ENCODE measurements at places on chromosomes 1 and 21. TPM values are rescaled to one million over a fixed set of nuclear protein-coding genes. Genes with fewer than 3 reads are reported as not detected.

Gene THEM5
- not detected for polyA plus RNA-seq

Gene BEND5
- polyA plus RNA-seq = 27.1 TPM

Gene OTUD7B
- 3.4 TPM for polyA plus RNA-seq

Gene COL8A2
- 0.90 TPM for polyA plus RNA-seq

Gene PLEKHN1
- not detected for polyA plus RNA-seq

Gene KRTAP26-1
- polyA plus RNA-seq = not detected

Gene VTCN1
- polyA plus RNA-seq = 26.5 TPM

Gene THEM4
- 27.9 TPM for polyA plus RNA-seq

Gene ST6GALNAC5
- polyA plus RNA-seq = 0.34 TPM

DNA sequence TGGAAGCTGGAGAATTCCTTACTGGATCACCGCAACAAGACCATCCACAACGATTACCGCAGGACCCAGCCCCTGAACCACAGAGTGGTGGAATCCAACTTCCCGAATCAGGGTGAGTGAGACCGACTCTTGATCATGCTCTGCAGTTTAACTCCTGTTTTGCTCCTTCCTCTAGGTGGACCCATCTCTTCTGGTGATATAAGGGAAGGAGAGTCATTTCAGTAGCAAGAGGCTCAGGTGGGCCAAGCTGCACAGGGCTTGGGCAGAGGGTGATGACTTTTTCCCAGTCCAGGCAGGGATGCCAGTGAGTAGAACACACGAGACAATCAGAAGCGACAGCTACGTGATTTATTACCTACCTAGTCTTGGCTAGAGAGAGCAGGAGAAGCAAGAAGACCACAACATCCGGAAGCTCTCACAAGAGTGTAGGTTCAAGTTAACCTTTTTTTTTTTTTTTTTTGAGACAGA is 25.2 kb downstream of the CA6 start:
- DNase-seq = no peak

DNA sequence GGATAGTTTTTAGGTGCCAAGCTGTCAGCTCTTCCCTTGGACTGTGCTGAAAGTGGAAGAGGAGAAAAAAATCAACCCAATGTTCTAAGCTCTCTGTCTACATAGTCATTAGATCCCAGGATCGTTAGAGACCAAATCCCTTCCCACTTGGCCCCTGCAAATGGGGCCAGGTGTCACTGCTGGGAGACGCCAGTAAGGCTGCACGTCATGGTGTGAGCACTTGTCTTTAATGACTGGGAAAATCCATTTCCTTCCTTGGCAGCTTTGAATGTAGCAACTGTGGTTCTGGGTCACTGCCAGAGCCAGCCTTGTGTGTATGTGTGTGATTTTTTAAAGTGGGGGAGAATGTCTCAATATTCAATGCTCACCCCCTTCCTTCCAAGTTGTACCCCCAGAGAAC is 59.9 kb downstream of the MAN1C1 start:
- no peak for DNase-seq

GRCh38 chr1:243394601-243395464 is 139.0 kb downstream of the SDCCAG8 start:
- no peak for DNase-seq

GRCh38 chr1:231866392-231867331 is 240.1 kb downstream of the DISC1 start:
- no peak for DNase-seq

- DNase-seq = no peak
Observed at GRCh38 chr21:25062061-25062460, 545.2 kb downstream of the MRPL39 start.

DNA sequence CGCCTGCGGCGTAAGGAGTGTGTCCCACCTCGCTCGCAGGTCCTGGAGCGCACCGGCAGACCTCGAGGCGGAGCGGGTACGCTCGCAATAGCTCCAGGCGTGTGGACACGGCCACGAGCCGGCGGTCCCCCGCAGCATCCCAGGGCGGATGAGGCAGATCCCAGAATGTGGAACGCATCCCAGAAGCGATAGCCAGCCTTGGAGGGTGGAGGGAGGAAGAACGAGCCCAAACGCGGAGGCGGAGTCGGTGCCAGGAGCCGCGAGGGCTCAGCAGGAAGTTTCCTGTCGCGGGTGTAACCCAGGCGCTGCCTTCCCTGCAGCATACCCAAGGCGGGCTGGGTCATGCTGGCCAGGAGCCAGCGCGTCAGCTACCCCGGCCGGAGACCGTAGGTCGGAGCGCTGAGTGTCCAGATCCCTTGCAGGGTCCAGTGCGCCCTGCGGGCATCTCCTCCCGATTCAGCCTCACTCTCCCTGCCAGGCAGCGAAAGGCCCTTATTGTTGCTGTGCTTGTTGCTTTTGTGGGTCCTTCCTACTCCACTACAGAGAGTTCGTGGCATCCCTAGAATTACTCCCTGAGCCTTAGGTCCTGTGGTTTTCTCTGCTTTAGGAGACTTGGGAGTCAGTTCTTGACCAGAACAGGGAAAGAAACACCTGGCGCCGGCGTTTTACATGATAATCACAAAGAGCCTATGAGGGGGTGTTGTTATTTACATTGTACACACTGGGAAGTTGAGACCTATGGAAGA is 27.7 kb downstream of the STYXL2 start:
- DNase-seq = peak; percentile 71

DNA sequence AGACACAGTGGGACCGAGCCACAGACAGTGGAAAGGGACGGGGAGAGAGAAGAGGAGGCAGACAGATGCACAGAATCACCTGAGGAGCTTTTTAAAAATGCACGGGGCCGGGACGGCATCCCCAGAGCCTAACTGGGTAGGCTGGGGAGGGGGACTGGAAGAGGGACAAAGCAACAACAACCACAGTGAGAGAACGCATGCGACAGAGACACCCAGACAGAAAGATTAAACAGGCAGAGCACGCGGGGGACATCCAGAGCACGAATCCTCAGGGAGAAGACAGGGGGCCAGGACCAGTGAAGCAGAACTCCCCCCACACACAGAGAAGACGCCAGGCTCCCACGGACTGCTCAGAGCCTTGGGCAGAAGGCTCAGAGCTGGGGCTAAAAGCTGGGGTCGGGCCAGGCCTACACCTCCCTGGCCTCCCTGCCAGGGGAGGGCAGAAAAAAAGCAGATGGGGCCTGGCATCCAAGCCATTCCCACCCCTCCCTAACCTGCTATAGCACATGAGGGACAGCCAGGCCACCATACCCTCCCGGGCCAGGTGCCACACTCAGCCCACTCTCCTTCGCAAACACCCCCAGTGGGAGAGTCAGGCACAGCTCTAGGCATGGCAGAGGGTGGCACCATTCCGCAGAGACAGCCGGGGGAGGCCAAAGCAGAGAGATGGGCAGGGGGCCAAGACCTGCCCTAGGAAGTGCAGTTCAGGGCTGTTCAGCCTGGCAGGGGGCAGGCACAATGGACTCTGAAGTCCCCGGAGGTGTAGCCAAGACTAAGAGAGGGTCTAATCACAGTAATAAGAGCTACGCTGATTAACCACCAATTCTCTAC is 29.8 kb upstream of the COL16A1 start:
- no peak for DNase-seq

DNA sequence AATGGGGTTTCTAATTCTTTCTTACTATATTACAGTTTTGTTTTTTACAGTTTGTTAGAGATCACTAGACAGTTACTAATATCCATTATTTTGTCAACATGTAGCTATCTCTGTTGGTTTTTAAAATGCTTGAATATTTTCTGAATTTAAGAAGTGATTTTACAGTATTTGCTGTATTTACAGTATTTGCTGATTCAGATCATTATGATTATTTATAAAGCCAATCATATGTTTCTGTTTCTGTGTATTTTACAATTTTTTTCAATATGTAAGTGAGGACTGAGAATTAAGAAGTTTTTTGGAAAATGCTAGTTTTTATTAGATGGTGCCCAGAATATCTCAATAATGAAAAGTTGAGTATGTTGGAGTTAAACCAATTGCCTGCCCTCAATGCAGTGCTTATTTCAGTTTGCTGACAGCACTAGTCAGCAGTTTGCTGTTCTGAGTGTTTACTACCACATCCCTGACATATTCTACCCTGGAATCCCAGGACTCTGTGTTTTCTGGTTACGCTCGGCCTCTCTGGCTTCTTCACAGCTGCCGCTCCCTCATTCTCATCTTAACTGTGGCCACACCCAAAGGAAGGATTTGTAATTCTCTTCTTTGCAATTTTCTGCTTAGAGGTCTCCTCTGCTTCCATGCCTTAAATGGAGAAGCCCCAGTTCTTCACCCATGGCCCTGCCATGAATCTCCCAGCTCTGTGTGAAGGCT is 68.0 kb upstream of the BACH1 start:
- no peak for DNase-seq

DNA sequence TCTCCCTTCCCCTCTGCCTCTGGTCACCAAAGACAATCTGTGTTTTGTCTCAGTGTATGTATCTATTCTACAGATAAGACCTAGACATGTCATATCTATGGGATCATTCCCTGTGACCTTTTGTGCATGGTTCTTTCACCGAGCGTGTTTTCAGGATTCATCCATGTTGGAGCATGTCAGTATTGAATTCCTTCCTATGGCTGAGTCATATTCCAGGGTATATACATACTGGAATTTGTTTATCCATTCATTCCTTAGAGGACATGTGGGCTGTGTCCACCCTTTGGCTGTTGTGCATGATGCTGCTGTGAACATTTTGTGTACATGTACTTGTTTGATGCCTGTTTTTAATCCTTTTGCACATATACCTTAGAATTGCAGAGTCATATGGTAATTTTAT is 69.9 kb downstream of the NFASC start:
- DNase-seq = no peak

DNA sequence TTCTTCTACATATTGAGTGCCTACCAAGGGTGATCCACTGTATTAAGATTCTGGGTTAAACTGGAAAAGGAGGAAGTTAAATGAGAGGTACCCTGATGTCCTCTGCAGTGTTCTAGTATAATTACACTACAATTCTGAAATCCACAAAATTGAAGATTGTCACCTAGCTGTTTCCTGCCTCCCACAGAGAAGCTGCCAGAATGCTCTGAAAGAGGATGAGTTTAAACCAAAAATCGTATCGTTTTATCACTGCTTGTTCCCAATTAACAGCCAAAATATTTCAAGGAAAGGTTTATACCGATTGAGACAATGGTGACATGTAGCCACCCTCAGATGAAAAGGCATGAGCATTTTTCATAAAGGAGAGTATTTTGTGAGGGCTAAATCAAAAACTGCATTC is 28.0 kb downstream of the TIAM1 start:
- DNase-seq = no peak

DNA sequence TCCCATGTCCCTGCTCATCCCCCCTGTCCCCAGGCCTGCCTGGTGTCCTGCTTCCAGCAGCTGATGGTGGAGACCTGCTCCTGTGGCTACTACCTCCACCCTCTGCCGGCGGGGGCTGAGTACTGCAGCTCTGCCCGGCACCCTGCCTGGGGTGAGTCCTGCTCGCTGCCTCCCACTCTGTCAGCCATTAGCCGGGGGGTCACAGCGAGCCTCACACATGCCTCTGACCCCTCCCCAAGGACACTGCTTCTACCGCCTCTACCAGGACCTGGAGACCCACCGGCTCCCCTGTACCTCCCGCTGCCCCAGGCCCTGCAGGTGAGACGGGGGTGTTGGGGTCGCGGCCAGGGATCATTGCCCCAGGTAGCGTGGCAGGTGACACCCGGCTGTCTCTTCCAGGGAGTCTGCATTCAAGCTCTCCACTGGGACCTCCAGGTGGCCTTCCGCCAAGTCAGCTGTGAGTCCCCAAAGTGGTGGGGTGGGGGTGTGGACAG is 10.0 kb downstream of the SCNN1D start:
- no peak for DNase-seq

DNA sequence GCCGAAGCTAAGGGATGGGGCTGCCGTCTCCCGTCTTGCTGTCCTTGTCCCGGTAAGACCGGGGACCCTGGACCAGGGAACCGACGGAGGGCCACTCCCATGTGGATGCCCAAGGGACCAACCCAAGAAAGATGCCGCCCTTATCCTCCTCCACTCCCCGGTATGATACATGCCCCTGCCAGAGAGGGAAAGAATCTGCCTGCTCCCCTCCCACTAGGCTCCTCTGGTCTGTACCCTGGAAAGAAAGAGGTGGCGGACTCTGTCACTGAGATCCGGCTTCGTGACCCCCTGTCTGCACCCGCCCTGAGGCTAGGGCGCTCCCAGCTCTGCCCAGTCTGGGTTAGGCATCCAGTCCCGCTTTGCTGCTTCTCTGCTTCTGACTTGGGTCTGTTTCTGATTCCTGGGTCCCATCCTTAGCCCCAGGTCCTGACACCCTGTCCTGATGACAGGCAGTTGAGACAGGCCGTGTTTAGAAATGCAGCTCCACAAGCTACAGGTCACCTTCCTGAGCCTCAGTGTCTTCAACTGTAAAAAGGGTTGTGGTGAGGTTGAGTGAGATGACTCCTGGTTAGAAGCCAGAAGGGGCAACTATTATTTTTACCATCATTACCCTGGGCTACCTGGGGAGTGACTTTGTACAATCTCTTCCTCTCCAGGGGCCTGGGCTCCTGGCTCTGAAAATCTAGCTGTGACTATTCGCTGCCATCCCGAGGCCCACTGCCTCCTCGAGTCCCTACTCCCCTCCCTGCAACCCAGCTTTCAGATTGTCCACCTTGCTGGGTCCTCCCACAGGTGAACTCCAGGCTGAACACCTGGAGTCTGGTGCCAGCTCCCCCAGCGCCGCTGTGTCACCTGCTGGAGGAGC is 3.7 kb downstream of the MATN1 start:
- DNase-seq = no peak

DNA sequence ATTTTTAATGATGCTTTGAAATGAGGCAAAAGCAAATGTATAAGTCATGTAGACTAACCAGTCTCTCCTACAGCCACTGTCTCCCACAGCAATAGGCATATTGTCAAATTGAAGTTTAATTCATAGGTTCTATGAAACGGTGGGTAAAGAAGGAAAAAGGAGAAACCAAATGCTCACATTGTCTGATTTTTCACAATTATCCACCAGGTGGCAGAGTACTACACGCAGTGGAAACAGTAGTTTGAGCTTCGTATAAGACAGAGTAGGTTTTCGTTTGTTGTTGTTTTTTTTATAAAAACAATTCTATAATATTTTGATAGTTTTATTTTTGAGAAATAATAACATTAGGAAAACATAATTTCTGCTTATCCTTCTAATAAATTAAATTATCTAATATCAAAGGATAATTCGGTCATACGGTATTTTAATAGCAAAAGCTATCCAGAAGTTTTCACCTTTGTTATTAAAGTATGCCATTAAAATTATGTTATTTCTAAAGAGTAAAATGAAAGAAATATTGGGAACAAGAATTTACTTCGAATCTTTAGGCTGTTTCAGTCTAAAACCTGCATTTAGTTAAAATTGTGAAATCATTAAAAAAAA is 39.1 kb downstream of the TYW3 start:
- DNase-seq = no peak

- DNase-seq = peak; percentile 95
Observed at GRCh38 chr1:204446413-204447111, 34.9 kb upstream of the PPP1R15B start.

- DNase-seq = no peak
Observed at GRCh38 chr1:198397208-198397808, 143.2 kb downstream of the ATP6V1G3 start.
